Left lung (tissue), 14 donors: ENCODE measurements at places on chromosomes 5 and 9. TPM values are rescaled to one million over a fixed set of nuclear protein-coding genes. Genes with fewer than 3 reads are reported as not detected.

The IL12B gene
- total RNA-seq: not detected

The PCDHGC4 gene
- total RNA-seq: 0.79 TPM

DNA sequence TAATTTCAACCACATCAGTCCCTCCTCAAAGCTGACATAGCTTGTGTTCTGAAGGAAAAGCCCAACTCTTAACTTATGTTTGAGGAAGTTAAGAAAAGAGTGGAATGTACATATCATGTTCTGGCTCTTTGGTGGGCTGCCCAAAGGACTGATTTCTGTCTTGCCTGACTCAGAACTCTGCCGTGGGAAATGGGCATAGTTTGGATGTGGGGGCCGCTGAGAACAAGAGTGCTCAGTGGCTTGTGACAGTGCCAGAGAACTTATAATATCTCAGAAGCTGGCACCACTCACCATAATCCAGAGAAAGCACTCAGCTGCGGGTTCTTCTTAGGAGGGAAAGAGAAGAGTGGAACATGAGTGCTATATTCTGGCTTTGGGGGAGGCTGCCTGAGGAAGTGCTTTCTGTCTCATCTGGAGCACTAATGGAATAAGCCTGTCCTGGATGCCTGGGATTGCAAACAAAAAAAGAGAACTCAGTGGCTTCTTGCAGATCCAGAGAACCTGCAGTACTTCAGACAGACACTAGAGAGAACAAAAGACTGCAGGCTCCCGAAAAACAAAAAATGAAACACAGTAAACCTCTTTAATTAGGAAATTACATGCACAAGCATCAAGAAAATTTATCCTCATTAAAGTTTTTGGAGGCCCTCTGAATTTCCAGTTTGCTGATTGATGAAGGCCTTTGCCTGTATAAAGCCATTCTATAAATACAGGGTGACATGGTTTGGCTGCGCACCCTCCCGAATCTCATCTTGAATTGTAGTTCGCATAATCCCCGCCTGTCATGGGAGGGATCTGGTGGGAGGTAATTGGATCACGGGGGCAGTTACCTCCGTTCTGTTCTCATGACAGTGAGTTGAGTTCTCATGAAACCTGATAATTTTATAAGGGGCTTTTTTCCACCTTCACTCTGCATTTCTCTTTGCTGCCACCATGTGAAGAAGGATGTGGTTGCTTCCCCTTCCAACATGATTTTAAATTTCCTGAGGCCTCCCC lies 207.0 kb downstream of the DMAC1 start:
- DNase-seq: no peak
- no peaks in the 10 kb centered on the region for H3K4me1 ChIP-seq
- no peak overlapping the region for H3K27ac ChIP-seq
- no peaks in the 10 kb centered on the region for H3K27me3 ChIP-seq
- no peak overlapping the region for H3K4me3 ChIP-seq

DNA sequence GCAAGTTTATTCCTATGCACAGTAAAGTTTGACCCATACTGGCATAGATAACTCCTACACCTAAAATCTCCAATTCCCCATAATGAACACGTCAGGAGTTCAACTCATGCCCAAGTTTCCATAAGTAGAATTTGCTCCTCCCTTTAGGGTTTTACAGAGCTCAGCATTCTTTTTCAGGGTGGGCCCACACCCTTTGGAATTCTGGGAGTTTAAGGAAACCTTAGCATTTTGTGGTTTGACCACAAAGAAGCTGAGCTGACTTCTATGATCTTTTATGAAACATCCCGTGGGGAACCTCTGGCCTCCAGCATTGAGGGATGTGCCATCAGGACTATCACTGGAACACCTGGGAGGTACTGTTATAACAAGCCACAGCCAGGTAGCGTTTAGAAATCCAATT lies 220.6 kb upstream of the MAP3K1 start:
- H3K27ac ChIP-seq: no peak overlapping the region
- H3K4me3 ChIP-seq: no peak overlapping the region
- no peaks in the 10 kb centered on the region for H3K27me3 ChIP-seq
- no peak for DNase-seq
- no peaks in the 10 kb centered on the region for H3K36me3 ChIP-seq

DNA sequence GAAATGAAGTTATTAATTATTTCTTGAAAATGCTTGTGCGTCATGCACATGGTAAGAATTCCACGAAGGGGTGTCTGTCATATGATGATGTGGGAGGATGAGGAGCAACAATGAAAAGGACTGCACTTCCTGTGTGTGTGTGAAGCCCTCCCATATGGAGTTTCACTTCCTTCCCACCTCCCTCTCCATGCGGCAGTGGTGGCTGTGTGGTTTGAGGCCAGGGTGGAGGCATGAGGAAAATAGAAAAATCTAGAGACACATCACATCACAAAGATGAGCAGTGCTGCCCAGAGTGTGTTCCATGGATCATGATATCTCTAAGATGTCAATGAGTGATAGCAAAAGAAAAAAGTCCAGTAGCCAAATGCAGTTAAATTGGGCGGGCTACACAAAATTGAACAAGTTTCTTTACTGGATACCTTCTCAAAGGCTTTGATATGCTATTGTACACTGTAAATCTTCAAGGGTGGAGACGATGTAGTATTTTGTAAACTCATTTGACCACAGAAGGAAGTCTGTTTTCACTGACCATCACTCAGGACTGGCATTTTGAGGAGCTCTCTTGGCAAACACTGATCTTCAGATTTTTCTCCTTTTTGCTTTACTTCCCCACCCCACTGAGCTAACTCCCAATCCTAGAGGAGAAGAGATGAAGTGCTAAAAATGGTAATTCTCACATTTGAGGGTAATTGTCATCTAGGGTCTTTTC lies 55.7 kb upstream of the EQTN start:
- no peaks in the 10 kb centered on the region for H3K27me3 ChIP-seq
- H3K4me3 ChIP-seq: no peak overlapping the region
- no peaks in the 10 kb centered on the region for H3K36me3 ChIP-seq
- peaks cover 17% of the 10 kb centered on the region for H3K4me1 ChIP-seq

- no peak overlapping the region for H3K4me3 ChIP-seq
- H3K36me3 ChIP-seq: no peaks in the 10 kb centered on the region
- no peaks in the 10 kb centered on the region for H3K4me1 ChIP-seq
- no peak overlapping the region for H3K27ac ChIP-seq
- H3K27me3 ChIP-seq: no peaks in the 10 kb centered on the region
- no peak for DNase-seq
Observed at GRCh38 chr9:110180511-110181434, 27.2 kb downstream of the C9orf152 start.

GRCh38 chr9:96169484-96169883 lies 132.5 kb downstream of the HSD17B3 start:
- no peak overlapping the region for H3K4me3 ChIP-seq
- peaks cover 6% of the 10 kb centered on the region for H3K27me3 ChIP-seq
- no peaks in the 10 kb centered on the region for H3K36me3 ChIP-seq

- H3K4me1 ChIP-seq: peaks cover 16% of the 10 kb centered on the region
- H3K36me3 ChIP-seq: peaks cover 9% of the 10 kb centered on the region
- peaks cover 12% of the 10 kb centered on the region for H3K27me3 ChIP-seq
- no peak overlapping the region for H3K4me3 ChIP-seq
- no peak overlapping the region for H3K27ac ChIP-seq
Observed at GRCh38 chr9:35795695-35796094, 4.3 kb downstream of the NPR2 start.
